Effector memory CD8-positive, alpha-beta T cell (primary cell): ENCODE measurements at places on chromosomes 5 and 9.

GRCh38 chr9:33233626-33234342 lies 6.2 kb upstream of the SPINK4 start:
- DNase-seq: no peak

- DNase-seq: no peak
Observed at GRCh38 chr9:79382044-79382443, 189.7 kb upstream of the TLE4 start.

DNA sequence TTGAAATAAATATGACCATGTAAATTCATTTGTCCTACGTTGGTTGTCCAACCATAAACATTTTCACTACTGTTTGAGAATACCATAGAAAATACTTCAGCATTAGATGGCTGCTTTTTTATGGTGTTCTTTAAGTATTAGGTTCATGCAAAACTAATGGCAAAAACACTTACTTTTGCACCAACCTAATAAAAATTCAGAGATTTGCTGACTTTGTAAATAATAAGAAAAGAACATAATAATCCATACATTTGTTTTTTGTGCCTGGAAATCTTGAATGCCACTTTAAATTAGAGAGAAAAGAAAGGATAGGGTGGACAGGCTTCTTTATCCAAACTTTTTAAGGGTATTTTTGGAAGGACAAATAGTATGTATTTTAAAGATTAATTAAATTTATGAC lies 719.7 kb upstream of the TYRP1 start:
- DNase-seq: no peak

- DNase-seq: no peak
Observed at GRCh38 chr5:149804478-149805450, 74.7 kb downstream of the PPARGC1B start.

- no peak for DNase-seq
Observed at GRCh38 chr5:33422191-33422590, 18.6 kb upstream of the TARS1 start.

DNA sequence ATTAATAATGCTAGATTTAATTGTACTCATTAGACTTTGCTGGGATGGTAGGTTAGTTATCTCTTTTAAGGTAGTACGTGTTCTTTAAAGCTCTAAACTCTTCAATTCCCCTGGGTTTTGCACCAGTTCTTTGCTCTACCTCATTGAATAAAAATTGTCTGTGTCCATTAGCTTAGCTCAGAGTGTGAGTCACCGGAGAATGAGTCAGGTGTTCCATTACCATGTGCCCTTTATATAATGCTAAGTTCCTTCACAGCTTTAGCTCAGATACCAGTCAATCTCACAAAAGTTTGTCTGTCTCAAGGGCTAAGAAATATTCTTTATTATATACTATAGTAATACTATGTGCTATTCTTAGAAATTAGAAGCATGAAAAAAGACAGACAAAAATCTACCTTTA lies 339.4 kb downstream of the PRELID2 start:
- DNase-seq: no peak

DNA sequence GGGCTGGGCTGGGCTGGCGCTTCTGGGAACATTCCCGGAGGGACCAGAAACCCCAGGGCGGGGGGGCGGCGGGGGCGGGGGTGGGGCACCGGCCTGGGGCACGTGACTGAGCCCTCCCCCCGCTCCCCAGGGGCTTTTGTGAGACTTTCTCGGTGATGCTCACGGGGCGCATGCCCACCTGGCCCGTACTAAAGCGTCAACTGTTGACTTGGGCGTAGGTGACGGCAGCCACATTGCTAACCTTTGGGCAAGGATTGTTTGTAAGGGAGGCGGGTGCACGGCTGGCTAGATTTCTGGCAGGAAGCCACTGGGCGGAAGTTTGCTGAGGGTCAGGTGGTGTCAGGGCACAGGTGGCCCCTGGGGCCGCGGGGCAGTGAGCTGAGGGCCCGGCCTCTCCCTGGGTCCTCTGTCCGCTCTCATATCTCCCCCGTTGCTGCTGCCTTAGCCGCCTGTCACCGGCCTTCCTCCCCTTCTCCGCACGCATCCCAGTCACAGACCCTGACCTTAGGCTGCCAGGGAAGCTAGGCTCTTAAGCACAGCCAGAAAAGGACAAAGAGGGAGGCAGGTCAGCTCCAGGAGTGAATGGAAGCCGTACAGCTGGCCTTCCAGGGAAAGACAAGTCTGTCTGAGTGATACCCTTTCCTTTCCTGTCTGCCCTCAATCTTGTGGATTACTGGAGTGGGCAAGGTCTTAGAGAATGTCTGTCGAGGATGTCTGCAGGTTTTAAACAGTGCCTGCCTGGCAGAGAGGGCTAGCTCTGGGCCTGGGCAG lies 812 bp downstream of the CACFD1 start:
- DNase-seq: peak; percentile 57
